ENCODE measurements at places on chromosomes 6 and 20.

DNA sequence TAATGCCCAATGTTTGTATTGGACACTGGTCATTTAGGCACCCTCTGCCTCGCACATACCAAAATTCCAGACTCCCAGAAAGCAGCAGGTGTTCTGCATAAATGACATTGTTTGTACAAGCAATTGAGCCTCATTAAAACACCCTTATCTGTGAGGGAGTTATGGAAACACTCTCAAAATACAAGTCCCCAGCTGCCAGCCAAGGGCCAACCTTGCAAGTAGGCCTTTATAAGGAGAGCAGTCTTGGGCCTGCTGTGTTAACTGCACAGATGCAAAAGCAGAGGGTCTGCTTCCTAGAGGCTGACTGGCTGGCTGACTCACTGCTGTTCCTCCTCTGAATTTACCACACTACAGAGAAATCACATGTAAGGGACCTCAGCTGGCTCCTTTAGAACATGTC is 150.4 kb upstream of the HMGN3 start:
- peak; percentile 50 for DNase-seq

DNA sequence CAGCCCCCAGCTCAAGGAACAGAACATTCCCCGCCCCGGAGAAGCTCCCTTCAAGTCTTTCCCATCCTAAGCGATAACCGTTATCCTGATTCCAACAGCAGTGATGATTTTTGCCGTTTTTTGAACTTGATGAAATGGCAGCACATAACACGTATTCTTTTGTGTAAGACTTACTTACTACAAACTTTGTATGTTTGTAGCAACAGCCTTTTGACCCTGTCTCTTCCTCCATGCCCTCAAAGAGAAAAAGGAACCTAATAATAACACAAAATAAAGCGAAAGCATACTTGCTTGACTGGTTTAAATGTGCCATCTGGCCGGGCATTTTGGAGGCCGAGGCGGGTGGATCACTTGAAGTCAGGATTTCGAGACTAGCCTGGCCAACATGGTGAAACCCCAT is 26.4 kb upstream of the SLC9A8 start:
- DNase-seq = no peak

DNA sequence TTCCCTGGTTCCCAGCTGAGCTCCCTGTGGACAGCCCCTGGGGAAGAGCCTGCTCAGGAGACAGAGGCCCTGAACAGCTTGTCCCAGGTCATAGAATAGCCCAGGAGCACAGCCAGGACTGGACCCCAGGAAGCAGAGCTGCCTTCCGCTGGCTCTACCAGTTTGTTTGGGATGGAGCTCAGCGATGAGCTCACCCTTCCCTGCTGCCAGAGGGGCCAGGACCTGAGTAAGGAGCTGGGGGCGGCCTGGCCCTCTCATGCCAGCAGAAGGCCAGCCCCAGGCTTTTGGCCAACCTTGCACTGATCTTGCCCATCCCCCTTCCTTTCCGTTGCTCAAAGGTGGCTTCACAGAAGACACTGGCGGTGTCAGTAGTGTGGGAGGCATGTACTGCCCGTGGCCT is 17.5 kb downstream of the MMP24OS start:
- no peak for DNase-seq

DNA sequence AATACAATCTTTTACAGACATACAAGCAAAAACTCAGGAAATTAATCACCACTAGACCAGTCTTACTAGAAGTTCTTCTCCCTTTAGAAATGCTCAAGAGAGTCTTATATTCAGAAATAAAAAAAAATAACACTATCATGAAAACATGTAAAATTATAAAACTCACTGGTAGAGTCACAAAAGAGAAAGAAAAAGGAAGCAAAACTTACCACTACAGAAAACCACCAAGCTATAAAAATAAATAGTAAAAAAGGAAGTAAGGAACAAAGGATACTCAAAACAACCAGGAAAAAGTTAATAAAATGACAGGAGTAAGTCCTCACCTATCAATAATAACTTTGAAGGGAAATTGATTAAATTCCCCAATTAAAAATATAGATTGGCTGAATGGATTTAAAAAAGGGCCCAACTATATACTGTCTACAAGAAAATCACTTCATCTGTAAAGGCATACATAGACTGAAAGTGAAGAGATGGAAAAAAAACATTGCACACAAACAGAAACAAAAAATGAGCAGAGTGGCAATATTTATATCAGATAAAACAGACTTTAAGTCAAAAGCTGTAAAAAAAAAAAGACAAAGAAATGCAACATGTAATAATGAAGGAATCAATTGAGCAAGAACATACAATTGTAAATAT is 489.5 kb downstream of the KIF16B start:
- DNase-seq = no peak

DNA sequence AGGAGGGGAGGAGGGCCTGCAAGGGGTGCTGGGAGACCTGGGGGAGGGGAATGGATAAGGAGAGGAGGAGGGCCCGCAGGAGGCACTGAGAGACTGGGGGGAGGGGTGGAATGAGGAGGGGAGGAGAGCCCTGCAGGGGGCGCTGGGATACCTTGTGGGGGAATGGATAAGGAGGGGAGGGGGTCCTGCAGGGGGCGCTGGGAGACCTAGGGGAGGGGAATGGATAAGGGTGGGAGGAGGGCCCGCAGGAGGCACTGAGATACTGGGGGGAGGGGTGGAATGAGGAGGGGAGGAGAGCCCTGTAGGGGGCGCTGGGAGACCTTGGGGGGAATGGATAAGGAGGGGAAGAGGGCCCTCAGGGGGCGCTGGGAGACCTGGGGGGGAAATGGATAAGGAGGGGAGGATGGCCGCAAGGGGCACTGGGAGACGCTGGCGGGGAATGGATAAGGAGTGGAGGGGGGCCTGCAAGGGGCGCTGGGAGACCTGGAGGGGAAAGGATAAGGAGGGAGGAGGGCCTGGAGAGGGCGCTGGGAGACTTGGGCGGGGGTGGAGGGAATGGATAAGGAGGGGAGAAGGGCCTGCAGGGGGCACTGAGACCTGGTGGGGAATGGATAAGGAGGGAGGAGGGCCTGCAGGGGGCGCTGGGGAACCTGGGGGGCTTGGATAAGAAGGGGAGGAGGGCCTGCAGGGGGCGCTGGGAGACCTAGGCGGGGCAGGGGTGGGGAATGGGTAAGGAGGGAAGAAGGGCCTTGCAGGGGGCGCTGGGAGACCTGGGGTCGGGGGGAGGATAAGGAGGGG is 1.3 kb upstream of the CTCFL start:
- no peak for DNase-seq

- DNase-seq = no peak
Observed at GRCh38 chr6:57207141-57207540, 15.0 kb downstream of the RAB23 start.

GRCh38 chr6:74973591-74973990 is 232.3 kb downstream of the COL12A1 start:
- no peak for DNase-seq

GRCh38 chr20:53623454-53624211 is 30.0 kb upstream of the ZNF217 start:
- DNase-seq = peak; percentile 91

- no peak for DNase-seq
Observed at GRCh38 chr6:21928827-21929226, 335.3 kb downstream of the SOX4 start.

- no peak for DNase-seq
Observed at GRCh38 chr20:25547063-25547462, 38.3 kb downstream of the NINL start.

- no peak for DNase-seq
Observed at GRCh38 chr6:53803081-53803860, 8.5 kb downstream of the LRRC1 start.

GRCh38 chr6:47094241-47094925 is 52.3 kb upstream of the ADGRF1 start:
- DNase-seq = peak; percentile 26

GRCh38 chr20:33696448-33696847 is 10.3 kb upstream of the E2F1 start:
- no peak for DNase-seq

- no peak for DNase-seq
Observed at GRCh38 chr6:7916959-7917358, 6.4 kb upstream of the TXNDC5 start.

- DNase-seq = peak; percentile 46
Observed at GRCh38 chr6:150696190-150696589, 96.5 kb downstream of the PLEKHG1 start.

DNA sequence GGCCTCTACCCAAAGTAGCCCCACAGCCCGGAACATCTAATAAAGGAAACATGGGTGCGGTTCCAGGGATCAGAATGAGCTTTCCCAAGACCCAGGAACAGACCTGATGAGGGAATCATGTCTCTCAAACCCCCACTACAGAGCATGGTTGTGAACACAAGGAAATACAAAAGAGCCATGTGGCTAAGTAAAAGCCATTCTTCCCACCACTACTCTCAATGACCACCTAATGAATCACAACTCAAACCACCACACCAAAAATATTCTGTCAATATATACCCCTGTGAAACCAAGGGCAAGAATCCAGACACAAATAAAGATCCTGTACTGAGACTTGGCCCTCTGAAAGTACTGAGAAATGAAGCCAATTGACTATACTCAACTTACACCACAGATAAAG is 20.9 kb upstream of the COL21A1 start:
- no peak for DNase-seq

- no peak for DNase-seq
Observed at GRCh38 chr6:123169774-123170095, 173.7 kb downstream of the CLVS2 start.

GRCh38 chr6:148134592-148134991 is 208.0 kb upstream of the SASH1 start:
- DNase-seq = peak; percentile 30

DNA sequence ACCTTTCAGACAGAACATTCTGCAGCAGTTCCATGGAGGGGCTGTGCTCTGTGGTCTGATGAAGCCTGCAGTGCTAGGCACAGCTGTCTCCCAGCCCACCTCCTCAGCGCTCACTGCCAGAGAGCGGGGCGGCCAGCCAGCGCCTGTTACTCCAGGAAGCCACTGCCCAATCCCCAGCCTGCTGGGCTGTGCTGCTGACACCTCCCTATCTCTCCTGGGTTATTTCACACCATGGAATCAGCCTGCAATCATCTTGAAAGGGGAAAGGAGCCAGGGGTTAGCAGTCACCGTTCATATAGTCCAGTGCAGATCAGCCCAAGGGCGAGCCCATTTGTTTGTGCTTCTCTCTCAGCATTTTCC is 46.3 kb upstream of the NHSL1 start:
- DNase-seq = peak; percentile 81

GRCh38 chr6:100506651-100507050 is 41.9 kb upstream of the SIM1 start:
- no peak for DNase-seq

GRCh38 chr20:58260006-58260405 is 31.6 kb upstream of the ANKRD60 start:
- DNase-seq = no peak

GRCh38 chr20:37596890-37597536 is 69.3 kb upstream of the BLCAP start:
- no peak for DNase-seq

DNA sequence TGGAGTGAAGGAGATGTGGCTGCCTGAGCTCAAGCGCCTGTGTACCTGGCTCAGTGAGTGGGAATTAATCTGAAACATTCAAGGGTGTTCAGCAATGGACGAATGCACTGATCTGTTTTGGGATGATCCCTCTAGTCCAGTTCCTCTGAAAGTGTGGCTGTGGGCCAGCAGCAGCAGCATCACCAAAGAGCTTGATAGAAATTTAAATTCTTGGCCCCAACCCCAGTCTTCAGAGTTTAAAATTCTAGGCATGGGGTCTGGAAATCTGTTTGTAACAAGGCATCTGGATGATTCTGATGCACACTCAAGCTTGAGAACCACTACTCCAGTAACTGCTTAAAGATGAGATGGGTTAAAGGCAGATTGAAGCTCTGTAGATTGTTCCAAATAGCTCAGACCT is 59.2 kb downstream of the STMND1 start:
- DNase-seq = peak; percentile 78
